Stimulated activated CD8-positive, alpha-beta memory T cell treated with anti-CD3 and anti-CD28 coated beads, Interleukin-7, amount 100 ng/mL, for 1 hour (primary cell): ENCODE measurements at places on chromosomes 2 and 18.

GRCh38 chr2:119082821-119083400, 75.6 kb downstream of the C1QL2 start:
- DNase-seq = no peak

DNA sequence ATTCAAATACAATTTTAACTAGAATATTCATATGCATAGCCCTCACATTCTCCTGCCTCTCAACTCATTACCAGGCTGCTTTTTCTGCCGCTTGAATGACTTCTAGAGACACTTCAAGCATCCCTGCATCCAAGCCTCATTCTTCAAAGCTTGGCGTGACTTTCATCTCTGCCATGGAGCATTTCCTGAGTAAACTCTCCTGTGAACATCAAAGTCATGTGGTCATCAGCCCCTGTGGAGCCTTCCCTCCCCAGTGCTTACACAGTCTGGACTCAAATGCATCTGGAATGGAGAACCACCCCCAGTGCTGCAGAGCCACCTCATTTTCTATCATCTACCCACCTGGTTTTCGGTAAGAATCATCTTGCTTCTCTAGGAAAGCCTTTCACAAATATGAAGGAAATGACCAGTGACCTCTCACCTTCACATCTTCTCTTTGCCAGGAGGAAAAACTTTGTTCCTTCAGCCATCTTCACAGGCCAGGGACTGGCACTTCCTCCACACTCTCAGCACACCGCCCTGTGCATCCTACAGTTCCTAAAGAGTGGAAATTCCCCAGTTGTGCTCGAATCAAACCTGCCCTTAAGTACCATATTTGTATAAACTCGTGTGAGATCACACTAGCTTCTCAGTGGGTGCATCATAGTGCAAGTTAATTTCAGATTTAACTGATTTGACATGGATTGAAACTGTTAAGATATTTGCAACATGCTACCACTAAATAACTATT, 116.4 kb downstream of the COL6A3 start:
- DNase-seq = no peak

DNA sequence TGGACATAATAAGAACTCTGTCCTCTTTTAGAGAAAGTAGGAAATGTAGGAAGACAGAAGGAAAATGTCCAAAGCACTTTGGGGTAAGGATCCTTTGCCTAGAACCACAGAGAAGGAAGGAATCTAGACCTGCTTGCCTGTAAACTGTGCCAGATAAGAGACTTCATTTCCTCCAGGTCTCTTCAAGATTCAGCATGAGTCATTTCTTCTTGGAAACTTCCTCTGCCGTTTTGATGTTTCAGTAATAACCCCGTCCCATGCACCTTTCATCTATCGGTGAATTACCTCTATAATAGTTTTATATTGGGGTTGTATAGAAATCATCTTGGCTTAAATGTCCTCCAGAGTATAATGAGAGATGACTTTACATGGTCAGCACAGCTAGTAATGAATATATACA, 63.2 kb upstream of the LRATD1 start:
- no peak for DNase-seq

DNA sequence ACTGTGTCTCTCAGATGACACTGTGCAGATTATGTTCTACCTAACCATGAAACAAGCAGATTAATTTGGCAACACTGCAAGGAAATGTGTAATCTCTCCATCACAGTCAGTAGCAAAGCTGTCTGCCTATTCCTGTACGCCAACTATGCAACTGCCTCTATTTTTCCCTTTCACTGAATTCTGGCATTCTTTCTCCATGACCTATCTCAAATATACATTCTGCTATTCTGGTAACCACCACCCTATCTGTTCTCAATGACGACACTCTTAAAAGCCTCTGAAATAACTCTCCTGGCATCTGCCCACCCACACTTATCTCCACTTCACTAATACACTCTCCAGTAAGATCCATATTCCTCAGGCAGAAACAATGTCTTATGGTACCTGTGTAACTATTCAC, 78.7 kb downstream of the ABCA12 start:
- no peak for DNase-seq

GRCh38 chr2:207149249-207150213, 16.2 kb downstream of the KLF7 start:
- DNase-seq = no peak

- DNase-seq = no peak
These were observed 191.8 kb downstream of the KCNH7 start for GRCh38 chr2:162646794-162647193.

GRCh38 chr2:181258720-181259119, 198.5 kb upstream of the ITGA4 start:
- DNase-seq = no peak

DNA sequence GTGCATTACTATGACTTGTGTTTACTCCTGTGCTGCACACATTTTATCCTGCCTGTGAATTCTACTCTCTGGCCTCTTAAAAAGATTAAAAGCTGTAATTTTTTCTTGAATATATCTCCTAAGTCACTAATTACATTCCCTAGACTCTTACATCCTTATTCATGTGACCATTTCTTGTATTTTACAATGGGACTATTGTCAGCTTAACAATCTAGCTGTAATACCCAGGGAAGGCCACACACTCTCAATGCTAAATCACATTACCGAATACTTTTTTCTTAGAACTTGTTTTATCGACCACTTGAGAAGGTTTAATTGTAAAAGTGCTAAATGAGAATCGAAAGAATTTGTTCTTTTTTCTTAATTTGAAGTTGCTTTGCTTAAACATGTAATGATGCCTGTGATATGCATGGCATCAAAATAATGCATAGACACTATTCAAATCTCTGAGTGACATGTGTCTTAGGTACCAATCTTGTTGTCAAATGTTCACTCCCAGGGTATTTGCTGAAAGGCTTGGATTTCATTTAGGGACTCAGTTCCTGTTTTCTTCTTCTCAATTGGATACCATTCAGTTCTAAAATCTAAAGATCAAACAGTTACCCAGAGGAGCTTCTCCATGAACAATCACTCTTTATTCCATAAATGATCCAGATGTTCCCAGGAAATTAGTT, 498.5 kb downstream of the DPP10 start:
- DNase-seq = no peak

DNA sequence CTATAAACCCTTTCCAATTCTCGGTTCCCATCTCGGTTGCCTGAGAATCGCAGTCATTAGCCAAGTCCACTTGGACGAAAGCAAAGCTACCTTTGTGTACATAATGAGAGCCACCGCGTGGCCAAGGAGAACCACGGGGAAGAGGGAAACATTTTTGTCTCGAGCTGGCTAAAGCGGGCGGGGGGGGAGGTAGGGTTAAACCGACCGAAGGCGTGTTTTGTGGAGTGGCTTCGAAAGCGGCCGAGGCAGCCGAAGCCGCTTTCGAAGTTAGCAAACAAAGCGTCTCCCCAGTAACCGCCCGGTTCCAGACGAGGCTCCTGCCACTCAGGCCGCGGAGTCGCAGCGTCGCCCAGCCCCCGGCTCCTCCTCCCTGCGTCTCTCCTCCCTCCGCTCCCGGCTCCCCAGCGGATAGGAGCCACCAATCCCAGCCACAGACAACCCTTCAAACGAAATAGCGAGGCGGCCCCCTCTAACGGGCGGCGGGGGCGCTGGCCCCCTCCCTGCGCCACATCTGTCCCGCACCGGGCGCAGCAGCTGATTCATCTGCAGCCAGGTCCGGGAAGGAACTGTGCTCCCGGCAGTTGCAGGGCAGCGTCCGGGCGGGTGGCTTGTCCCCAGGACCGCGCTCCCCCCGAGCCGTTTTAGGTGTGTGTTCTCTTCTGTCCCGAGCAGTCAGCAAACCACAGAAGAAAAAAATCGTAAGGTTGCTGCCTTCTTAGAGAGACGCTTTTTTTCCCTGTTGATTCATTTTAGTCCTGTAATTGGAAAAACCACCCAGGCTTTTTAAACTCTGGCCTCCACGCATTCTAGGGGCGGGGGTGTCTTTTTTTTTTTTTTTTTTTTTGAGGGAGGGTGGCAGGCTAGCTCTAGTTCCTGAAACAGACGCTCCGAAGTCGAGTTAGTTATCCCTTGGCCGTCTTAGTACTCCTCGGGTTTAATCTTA, 1.8 kb upstream of the TGIF1 start:
- DNase-seq = peak; percentile 46

DNA sequence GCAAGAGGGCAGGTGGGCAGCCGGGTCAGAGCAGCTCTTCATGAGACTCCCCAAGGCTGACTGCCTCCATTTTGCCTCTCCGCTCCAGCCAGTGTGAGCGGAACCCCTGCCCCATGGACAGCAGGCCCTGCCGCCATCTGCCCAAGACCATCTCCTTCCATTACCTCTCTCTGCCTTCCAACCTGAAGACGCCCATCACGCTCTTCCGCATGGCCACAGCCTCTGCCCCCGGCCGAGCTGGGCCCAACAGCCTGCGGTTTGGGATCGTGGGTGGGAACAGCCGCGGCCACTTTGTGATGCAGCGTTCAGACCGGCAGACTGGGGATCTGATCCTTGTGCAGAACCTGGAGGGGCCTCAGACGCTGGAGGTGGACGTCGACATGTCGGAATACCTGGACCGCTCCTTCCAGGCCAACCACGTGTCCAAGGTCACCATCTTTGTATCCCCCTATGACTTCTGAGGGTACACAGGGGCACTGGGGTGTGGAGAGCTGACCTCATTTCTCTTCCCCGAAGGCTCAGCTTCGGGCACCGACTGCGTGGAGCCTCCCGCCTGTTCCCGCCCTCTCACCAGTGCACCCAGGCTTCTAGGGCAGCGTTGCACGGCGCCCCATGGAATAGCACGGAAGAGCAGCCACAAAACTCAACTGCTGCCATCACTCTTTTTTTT, 49.0 kb downstream of the FBLN7 start:
- DNase-seq = no peak

DNA sequence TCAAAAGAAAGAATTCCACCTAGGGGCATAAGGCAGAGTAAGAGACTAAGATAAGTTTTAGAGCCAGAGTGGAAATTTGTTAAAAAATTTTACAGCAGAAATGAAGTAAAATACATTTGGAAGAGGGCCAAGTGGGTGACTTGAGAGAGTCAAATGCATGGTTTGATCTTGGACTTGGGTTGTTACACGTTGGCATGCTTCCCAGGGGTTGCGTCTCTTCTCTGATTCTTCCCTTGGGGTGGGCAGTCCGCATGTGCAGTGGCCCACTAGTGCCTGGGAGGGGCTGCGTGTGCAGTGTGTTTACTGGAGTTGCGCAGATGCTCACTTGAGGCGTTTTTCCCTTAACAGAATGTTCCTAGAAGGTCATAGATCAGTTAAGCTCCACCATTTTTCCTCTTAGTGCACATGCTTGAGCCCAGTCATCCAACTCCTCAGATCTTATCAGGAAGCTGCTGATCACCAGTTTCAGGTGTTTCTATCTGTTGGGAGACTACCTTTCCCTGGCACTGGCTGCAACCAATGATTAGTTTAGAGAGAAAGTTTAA, 13.1 kb downstream of the SEH1L start:
- no peak for DNase-seq

GRCh38 chr2:118127250-118127649, 39.0 kb downstream of the INSIG2 start:
- no peak for DNase-seq

GRCh38 chr2:219441451-219442255, 7.0 kb downstream of the SPEG start:
- DNase-seq = peak; percentile 30

DNA sequence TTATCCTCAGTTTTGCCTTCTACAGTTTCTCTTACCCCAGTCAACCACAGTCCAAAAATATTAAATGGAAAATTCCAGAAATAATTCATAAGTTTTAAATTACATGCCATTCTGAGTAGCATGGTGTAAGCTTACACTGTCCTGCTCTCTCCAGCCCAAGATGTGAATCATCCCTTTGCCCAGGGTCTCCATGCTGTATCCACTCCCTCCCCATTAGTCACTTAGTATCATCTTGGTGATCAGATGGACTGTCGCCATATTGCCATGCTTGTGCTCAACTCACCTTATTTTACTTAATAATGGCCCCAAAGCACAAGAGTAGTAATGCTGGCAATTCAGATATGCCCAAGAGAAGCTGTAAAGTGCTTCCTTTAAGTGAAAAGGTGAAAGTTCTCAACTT, 18.5 kb upstream of the CCNT2 start:
- no peak for DNase-seq
